ENCODE measurements at places on chromosomes 2 and 18.

- DNase-seq, result no peak
These were observed 119.3 kb upstream of the TWIST2 start for GRCh38 chr2:238728330-238729260.

DNA sequence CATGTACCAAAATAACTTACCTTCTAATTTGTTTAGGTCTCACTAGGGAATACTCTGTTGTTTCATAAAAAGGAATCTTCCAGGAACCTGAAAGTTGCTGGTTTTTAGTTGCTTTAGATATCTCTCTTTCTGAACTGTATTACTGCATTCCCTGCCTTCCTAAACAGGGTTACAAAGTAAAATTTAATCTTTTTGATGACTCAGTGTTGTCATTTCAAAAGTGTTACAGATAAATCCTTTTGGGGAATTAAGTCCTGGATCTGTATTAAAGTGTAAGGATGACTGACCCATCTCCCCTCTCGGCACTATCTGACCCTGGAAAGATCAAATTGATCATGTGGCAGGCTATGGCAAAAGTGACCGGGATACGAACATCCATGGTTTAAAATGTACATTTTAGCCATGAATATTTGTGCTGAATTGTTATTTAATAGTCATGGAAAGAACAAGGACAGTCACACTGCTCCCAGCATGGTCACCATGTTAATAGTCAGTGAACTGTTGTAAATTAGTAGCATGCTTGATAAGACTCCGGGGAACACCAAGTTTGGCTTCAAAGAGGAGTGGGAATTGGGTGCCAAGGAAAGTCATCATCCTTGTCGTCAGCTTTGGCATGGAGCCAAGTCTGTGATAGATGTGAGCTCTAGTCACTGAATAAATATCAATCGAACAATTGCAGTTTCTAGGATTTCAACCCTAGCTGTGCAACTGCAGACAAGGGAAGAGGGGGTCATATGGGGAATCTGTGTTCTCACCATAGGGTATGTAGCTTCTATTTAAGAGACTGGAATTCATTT, 4.2 kb downstream of the PLEKHA3 start:
- no peak for DNase-seq

DNA sequence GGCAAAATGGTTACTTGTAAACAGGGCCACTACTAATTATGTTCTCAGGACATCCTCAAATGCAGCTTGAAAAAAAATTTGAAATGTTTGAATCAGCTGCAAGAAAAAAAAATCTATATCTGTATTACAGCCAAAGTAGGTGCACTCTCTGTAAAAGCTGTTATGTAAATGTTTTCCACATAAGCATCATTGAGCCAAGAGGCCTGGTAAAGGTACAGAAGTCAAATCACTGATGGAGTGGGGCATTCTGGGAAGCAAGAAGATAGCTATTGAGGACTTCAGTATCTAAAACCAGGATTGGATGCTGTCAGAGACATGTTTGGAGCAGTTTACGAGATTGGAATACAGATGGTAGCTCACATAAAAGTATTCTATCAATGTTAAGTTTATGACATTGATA, 80.3 kb downstream of the MAPRE2 start:
- DNase-seq, result no peak

DNA sequence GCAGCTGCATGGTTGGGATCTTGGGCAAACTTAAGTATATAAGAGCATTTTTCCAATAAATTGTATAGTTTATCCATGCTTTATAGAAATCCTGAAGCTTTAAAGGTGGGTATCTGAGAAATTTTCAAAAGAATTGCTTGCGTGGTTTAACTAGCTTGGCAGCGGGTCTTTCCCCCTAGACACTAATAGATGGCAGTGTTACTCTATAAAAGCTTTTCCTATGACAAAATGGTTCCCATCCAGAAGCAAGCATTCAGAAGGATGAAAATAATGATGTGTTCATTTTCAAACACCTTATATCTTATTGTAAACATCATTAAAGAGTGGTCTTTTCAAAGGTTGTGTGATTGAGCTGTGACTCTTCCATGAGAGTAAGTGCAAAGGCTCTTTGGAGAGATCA, 45.9 kb downstream of the KDM3A start:
- DNase-seq, result no peak

- no peak for DNase-seq
These were observed 29.2 kb upstream of the ZDBF2 start for GRCh38 chr2:206245265-206245672.

DNA sequence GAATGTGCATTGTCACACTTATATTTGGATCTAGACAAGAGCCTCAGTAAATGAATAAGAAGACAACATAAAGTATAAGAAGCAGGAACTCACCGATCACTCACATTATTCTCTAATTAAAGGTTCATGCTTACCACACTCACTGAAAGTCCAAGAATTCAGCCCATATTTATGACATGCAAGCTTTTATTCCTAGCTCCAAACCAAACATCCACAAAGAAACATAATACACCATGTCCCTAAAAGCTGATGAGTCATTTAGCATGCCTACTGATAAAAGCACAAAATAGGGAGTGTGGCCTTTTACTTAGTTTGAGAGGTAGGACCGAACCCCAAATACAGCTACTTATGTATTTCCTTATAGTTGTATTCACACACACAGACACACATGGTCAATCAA, 1094.6 kb upstream of the CDH2 start:
- no peak for DNase-seq

DNA sequence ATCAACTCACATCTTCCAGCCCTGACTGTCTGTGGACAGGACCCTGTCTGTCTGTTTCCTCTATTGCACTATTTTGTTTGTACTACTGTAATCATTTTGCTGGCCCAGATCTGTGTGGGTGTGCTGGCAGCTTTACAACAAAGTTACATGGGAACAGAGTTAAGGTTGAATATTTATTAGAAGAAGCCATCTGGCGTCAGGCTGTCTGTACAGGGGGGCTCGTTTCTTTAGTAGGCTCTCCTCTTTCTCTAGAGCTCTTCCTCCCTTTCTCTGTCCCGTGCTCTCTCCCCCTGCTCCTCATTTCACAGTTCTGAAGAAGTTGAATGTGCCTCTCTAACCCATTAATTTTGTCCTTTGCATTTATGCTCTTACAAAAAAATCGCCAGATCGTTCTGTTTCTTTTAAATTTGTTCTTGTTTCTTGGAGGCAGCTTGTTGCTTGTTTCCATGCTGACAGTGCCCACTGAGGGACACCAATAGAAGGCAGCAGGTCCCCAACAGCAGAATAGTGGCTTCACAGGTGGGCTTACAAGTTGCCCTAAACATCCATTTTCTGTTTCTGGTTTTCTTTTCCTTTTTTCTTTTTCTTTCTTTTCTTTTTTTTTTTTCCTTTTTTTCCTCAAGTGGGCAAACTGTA, 315.2 kb upstream of the ZEB2 start:
- no peak for DNase-seq

Measured in activated T-helper 2 cell treated with anti-CD3 and anti-CD28 coated beads, Interferon-gamma antibody, Interleukin-2, Interleukin-4, amounts not matched to agents 10 μg/mL and 5 μg/mL and 100 μg/mL, durations not matched to agents 14 hours and 24 hours and 36 hours (primary cell).